Kidney capillary endothelial cell (primary cell): ENCODE measurements at places on chromosomes 4 and X.

DNA sequence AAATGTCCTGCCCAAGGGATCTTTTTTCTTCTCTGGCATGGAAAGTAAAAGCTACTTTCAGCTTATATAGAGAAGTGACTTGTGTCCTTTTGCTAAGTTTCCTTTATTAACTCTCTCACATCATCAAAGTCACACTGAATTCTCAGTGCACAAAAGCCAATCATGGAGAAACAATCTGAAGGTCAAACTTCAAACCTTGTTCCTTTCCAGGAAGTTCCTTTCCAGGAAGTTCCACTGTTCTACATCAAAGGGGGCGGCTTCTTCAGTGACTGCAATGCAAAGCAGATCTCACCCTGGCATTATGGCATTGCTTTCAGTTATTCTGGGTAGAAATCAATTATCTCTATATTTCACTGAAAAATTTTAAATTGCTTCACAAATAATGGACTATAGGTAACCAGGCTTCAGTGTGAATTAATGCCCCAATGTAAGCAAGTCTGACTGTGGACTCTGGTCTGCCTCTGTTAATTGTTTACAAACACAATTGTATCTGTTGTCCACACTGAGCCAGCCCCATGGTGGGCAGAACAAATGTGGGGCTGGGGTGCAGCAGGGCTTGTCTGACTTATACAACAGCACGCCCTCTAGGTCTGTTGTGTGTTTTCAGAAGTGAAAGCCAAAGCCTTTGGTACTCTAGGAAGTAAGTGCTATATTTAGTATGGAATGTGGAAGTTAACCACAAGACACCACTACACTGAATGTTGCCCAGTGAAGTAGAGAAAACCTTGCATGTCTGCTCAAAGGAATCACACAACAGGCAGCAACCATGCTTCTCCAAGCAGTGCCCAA, 98.8 kb downstream of the CDS1 start:
- peak; percentile 36 for DNase-seq

- DNase-seq, result no peak
Measured at GRCh38 chr4:113057891-113058290, 8.4 kb downstream of the ANK2 start.

- DNase-seq, result no peak
Measured at GRCh38 chr4:158777423-158778155, 8.8 kb downstream of the FNIP2 start.

DNA sequence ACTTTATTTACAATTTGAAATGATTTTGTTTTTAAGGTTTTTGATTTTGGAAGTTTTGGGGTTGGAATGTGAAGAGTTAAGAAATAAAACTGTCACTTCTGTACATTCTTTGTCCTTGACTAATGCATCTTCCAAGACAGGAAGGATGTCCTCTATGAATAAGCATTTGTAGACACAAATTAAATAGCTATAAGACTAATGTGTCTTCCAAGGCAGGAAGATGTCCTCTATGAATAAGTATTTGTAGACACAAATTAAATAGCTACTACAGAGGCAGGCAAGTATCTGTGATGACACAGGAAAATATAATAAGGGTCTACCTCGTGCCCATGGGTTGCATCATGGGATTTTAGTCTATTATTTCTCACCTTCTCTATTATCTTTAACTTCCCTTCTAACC, 14.5 kb downstream of the PRSS48 start:
- peak; percentile 71 for DNase-seq

DNA sequence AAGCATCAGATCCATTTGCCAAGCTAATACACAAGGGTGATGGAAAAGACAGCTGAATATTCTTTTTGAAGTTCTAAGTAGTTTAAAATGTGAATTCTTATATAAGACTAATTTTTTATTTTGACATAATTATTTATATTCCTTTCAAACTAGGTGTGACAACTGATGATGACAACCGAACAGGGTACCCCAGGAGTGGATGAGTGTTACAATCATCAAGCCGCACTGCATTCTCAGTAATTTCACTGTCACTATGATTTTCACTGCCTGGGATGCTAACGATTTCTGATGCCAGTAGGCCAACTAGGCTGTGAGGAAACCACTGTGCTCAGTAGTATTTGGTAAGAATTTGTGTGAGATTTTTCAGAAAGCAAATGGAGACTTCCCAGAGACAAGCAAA, 317.5 kb downstream of the ARAP2 start:
- DNase-seq, result no peak

DNA sequence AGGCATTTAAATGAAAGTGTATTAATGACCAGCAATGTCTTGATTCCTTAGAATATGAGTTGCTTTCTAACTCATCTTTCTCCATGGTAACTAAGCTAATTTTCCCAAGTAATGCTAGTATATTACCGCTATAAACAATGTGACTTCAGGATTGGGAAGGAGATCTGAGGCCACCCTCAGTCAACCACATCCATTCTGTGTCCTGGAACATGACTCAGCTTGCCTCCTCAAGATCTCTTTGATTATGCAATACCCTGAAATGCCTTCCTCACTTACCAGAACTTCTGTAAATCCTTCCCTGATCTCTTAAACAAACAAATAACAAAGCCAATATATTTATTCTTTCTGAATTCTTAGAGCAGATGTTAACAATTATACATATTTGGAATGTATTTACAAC, 1495.5 kb downstream of the PCDH18 start:
- DNase-seq, result no peak

DNA sequence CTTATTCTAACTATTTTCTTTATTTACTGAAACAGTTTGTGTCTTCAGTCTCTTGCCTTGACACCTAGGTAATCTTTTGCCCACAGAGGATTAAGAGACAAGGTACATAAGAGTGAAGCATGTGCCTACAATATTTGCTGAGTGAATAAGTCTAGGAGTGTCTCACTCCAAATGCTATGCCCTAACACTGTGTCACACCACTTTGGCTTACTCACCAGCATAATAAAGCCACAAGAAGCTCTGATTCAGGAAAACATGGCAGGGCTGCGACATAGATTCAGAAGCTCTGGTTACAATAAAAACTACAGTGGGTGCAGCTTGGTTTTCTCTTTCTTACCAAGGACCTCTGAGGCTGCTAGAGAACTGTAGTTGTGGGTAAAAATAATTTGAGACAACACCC, 127.1 kb downstream of the RBM46 start:
- no peak for DNase-seq

DNA sequence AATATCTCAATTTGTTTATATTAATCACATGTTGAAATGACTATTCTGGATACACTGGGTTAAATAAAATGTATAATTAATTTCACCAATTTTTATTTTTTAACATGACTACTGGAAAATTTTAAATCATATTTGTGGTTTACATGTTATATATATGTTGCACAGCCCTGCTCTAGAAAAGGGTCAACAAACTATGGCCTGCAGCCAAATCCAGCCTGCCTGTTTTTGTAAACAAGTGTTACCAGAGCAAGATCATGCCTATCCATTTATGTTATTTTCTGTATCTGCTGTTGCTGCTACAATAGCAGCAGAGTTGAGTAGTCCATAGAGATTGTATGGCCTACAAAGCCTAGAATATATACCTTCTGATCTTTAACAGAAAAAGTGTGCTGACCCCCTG, 1.2 kb downstream of the TCEANC start:
- DNase-seq, result no peak

DNA sequence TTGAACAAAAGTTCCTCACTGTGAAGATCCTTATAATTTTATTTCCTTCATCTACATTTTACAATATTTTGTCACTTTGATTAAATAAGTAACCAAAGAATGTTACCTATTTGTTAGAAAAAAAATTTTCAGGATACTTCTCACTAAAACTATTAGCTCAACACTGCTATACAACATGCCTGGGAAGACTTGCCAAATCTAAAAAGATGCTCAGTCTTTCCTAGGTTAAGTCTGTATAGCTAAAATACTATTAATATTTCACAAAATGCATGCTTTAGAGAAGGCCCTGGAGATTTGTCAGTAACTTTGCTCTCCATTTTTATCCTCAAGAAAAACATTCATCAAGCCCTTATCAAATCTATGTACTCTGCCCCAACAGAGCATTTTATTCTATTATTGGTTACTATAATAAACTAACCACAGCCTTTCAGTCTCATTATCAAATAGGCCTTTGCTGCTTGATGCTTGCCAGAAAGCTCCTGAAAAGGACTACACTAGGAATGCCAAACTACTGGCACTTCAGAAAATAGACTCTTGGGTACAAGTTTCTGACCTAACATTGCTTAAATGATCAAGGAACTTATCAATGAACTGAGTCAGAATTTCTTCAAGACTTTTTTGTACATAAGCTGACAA, 17.7 kb downstream of the NEK1 start:
- DNase-seq, result no peak

GRCh38 chr4:168744021-168744420, 247.2 kb downstream of the PALLD start:
- peak; percentile 3 for DNase-seq

- DNase-seq, result no peak
Measured at GRCh38 chrX:107721318-107721717, 54.3 kb downstream of the TSC22D3 start.

- peak; percentile 90 for DNase-seq
Measured at GRCh38 chr4:72971572-72971971, 97.9 kb downstream of the COX18 start.

GRCh38 chr4:18975916-18976808, 954.6 kb upstream of the LCORL start:
- DNase-seq, result no peak

DNA sequence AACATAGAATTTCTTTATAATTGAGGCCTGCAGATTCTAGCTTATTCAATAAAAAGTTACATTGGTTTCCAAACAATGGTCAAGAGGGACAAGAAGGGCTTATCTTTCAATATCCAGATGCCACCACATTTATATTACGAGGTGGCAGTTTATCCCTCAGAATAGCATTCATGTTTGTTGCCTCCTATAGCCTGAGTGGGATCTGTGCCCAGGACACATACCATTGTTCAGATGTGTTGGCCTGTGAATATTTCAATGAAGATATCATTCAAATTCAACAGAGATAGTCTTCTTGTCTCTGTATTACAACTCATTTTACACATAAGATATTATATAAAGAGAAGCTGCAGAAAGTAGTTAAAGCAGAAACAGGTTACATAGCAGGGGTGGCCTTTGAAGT, 20.5 kb downstream of the GLRB start:
- no peak for DNase-seq

DNA sequence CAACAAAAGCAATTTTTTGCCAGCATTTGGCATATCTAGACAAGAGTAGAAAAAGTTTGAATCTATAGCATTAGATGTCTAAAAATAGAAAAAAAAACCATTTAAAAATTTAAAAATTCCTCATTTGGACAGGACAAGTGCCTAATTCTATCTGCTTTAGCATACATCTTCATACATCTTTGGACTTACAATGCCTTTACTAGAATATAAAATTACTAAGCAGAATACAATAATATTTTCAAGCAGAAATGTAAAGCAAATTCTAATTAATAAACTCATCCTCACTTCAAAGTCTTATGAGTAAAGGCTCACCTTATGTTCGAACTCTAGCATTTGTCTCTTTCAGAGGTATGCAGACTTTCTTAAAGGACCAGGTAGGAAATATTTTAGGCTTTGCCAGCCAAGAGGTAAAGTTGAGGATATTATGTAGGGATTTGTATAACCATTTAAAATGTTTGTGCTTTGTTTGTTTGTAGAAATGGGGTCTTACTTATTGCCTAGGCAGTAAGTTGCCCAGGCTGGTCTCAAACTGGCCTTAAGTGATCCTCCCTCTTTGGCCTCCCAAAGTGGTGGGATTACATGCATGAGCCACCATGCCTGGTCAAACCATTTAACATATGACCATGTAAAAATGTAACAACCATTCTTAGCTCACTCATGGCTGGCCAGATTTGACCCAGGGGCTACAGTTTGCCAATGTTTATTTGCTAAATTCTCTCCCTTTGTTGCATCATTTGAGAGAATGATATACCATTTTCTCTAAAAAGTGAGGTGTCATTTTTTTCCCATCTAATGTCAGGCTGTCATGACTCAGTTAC, 29.1 kb downstream of the UGDH start:
- DNase-seq, result no peak
